Central memory CD4-positive, alpha-beta T cell (primary cell): ENCODE measurements at places on chromosomes 5 and 9.

- no peak for DNase-seq
These were observed 53.5 kb upstream of the GRIN3A start for GRCh38 chr9:101791938-101792337.

- no peak for DNase-seq
These were observed 155.3 kb downstream of the MACROH2A1 start for GRCh38 chr5:135243556-135244285.

DNA sequence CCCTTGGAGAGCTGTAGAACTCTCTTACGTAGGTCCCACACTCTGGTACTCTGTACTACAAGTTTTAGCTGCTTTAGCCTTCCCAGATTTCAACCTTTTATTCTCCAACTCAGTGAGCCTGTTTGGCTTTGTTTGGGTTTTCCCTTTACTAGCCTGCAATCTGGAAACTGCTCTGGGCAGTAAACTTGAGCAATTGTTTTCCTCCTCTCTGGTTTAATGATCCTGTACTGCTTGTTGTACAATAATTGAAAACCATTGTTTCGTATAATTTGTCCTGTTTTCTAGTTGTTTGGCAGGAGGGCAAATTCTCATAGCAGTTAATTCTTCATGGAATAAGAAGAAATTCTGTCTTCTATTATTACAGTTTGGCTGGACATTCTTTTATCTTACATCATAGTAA is 62.8 kb upstream of the TLX3 start:
- no peak for DNase-seq

DNA sequence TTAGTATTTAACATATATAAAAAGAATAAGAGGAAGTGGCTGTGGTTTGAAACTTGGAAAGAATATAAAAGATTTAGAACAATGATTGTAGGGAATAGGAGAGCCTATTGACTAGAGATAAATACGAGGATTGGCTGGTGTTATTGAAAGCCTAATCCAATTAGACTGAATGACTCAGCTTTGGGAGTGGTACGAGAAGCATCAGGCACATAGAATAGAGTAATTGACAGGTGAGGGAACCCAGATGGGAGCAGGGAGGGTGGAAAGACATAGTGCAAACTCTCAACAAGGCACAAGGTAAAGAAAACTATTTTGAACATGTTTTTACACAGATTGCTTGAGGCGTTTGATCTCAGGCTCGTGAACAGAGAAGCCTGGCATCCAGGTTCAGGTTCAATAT is 338.9 kb upstream of the KLF9 start:
- no peak for DNase-seq

DNA sequence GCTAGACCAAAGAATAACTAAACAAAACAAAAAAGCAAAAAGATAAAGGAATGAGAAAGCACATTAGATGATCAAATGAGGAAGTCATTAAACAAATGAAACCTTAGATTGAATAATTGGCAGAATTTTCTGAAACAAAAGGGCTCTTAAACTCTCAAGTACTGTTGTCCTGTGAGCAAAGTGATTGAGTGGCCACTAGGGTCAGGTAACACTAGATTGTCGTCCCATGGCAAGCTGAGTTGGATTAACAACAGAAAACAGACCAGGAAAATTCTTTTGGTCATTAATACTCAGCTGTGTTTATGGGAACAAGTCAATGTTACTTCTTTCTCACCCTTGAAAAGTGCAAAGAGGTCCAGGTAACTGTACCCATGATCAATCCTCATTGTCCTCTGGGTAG is 81.6 kb upstream of the MRPS30 start:
- no peak for DNase-seq

DNA sequence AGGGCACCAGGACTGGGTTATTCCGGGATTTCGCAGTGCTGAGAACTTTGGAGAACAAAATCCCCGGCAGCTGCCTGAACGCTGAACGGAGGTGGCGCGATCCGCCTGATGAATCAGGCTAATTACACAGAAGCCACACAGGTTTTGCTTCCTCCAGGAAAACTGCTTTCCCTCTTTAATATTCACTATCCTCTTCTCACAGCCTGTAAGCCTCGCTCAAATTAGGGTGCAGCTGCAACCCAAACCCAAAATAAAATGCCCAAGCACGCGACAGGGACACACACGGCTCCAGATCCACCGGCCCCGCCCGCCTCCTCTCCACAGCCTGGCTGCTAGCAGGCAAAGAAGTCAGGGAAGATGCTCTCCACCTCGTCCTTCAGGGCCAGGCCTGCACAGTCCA is 6.0 kb downstream of the SOHLH1 start:
- no peak for DNase-seq

DNA sequence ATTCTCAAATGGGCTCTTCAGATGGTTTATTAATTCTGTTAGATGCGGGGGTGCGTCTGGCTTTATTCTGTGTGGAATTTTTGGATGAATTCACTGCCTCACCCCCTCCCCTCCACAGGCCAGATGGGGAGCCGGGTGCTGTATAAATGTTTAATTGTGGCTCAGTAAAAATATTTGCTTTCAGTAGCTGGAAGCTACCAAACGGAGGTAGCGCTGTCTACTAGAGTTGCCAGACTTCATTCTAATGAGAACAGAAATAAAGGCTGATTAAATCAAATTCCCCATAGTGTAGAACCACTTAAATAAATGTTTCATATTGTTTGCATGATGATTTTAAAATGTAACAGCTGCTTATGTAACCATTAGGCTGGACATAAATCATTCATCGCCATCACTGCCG is 34.5 kb upstream of the KCNMB1 start:
- DNase-seq = no peak

GRCh38 chr5:107935645-107936044 is 264.9 kb upstream of the EFNA5 start:
- no peak for DNase-seq

GRCh38 chr5:123549256-123549904 is 37.4 kb downstream of the CSNK1G3 start:
- DNase-seq = peak; percentile 77

DNA sequence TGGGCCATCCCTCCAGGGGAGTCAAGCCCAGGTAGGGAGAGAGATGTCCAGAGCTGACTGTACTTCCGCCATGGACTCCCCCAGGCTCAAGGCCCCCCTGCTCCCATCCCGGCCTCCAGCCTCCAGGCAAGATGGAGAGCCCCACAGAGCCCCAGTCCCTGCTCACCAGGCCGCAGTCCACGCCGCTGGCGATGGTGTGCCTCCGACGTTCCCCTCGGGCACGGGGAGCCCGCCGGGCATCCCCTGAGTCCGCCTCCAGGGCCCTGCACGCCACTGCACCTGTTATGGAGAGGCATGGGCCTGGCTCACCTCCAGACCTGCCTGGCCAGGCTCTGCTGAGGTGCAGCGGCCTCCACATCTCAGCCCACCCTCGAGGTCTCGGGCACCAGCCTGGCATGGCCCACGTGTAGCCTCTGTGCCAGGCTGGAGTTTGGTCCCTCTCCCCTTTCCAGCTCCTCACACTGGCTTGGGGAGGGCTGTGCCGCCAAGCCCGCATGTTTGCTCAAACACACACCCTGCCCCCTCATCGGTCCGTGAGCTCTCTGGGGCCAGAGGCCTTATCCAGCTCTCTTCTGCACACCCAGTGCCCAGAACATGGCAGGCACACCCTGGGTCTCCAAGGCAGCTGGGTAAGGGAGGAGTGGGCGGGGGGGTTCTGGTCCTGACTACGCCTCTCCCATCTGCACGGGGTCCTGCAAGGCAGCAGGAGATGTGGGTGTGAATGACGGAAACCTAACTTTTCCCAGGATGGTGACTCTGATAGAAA is 4.1 kb downstream of the SAPCD2 start:
- DNase-seq = no peak

DNA sequence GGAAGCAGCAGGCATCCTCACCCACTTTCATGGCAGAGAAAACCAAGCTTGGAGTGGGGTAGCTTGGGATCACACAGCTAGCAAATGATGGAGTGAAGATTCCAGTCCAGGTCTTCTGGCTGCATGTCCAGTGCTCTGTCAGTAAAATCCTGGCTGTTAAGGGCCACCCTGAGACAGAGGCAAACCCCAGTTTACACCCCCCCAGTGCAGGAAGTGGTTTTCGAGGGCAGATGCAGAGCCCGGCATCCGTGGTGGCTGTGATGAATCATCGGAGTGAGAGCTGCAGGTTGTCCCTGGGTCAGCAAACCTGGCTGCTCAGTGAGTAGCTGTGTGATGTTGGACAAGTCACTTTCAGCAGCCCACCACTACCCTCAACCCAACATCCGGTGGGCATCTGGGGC is 115.4 kb downstream of the RGS3 start:
- DNase-seq = peak; percentile 80

DNA sequence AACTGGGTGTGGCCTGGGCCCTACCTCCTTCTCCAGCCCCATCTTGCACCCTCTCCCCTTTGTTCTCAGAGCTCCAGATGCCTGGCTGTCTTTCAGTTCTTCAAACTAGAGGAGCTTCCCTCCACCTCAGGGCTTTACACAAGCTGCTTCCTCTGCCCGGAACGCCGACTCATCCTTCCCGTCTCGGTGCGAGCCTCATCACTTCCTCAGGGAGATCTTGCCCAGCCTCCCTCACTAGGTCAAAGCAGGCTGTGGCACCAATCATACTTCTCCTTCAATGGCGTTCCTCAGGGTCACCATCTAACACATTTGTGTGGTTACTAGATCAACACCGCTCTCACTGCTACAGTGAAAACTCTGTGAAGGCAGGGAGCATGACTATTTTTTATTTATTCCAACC is 56.2 kb upstream of the ZSWIM6 start:
- DNase-seq = no peak

DNA sequence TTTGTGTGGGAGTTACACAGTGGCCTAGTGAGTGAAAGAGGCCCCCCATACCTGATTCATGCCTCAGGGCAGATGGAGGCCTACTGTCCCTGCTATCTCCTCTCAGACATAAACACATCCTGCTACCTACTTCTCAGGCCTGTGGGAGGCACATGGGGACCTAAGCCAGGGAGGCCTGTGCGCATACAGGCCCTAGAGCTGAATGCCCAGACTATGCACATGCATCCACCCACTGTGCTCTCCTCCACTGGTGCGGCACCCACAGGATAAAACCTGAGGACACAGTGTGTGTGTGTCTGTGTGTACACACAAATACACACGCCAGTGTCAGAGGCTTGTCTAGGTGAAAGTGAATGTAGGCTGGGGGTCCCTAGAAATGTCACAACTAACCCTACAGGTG is 1.4 kb downstream of the PAX5 start:
- no peak for DNase-seq

DNA sequence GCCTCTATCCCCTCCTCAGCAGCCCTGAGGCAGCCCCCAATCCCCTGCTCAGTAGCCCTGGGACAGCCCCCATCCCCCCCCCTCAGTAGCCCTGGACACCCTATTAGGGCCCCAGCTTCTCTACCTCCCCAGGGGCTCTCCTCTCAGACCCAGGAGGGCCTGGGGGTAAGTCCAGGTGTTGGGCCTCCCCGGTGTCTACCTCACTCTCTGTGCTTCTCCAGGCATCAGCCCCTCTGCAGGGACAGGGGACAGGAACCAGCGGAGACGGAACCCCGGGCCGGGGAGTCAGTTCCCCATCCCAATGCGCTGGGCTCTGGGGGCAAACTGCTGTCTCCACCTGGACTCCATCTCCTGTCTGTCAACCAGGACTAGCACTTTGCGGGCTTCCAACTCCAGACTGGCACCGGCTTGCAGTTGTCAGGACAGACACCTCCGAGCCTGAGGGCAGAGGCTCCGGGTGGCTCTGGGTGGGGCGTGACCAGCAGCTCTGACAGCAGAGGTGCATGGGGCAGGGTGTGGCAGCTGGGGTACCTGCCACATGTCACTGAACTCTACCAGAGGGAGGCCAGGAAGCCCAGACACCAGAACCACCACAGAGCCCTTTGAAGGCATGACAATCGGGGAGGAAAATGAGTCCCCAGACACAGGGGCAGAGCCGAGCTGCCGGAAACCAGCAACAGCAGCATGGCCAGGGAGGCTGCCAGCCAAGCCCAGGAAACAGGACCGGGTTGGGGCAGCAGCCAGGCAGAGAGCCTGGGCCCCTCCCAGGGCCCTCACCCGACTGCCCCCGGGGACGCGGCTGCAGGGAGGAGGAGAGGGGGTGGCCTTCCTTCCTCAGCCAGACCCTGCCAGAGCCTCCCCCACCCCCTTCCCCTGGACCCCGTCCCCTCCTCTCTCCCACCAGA is 17.7 kb upstream of the UBAC1 start:
- peak; percentile 83 for DNase-seq

GRCh38 chr5:126195410-126196100 is 227.7 kb upstream of the GRAMD2B start:
- DNase-seq = no peak

DNA sequence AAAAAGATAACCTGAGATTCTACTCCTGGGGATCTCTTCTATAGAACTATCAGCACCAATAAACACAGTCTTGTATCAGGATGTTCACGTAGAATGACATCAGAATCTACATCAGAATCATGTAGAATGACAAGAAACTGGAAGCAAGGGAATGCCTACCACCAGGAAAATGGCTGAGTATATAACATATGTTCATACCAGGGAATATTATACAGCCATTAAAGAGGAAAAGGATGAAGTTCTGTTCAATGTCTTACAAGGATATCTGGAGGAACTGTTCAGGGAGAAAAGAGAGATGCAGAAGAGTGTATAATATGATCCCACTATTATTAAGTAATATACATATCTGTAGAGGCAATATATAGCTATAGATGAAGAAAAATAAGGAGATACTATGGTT is 4.8 kb downstream of the ZBED3 start:
- DNase-seq = no peak

- no peak for DNase-seq
These were observed 1.8 kb upstream of the PAXX start for GRCh38 chr9:136990242-136990911.

- no peak for DNase-seq
These were observed 122.1 kb upstream of the DMAC1 start for GRCh38 chr9:7921545-7922197.

DNA sequence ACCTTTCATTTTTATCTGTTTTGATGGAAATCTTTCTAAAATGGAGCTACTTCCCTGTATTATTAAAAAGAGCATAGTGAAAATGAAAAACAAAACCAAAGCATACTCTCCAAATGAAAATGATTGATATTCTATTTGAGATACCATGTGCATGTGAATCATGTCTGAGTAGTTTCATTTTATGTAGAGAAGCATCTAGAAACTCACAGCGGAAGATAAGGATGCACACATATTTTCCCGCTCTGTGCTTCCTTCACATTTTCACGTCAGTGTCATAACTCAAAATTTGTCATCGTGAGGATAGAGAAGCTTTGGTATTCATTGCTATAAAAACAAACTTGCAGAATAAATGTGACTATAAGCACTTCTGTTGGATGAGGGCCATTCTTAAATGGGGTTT is 34.0 kb upstream of the CLINT1 start:
- DNase-seq = no peak

- DNase-seq = no peak
These were observed 255.2 kb downstream of the CRB2 start for GRCh38 chr9:123611226-123611625.

GRCh38 chr5:127324756-127325155 is 34.2 kb downstream of the MEGF10 start:
- DNase-seq = no peak
